ENCODE measurements at places on chromosomes 11 and 22. TPM values are rescaled to one million over a fixed set of nuclear protein-coding genes. Genes with fewer than 3 reads are reported as not detected.
A peak's percentile ranks its signal among the peaks of the same experiment; 100 is the strongest.

The POU2AF2 gene
- not detected for total RNA-seq

DNA sequence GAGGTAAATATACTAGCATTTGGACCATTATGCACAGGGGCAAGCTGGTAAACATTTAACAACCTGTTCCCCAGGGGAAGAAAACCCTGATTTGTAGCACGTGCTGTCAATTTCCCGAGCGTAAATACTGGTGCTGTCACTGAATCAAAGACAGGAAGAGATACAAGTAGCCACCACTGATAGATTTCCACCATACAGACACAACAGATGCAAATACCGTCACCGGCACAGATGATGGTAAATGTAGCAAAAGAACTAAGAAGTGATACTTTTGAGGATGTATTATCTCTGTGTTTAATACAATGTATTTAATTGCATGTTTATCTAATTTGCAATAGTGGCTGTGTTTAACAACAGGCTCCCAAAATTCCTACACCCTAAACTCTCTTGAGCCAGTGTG, 39.6 kb downstream of the SHISAL1 start:
- H3K27ac ChIP-seq: no peak overlapping the region
- H3K36me3 ChIP-seq: no peaks in the 10 kb centered on the region
- no peaks in the 10 kb centered on the region for H3K4me1 ChIP-seq
- H3K4me3 ChIP-seq: no peak overlapping the region
- H3K27me3 ChIP-seq: peaks cover 16% of the 10 kb centered on the region

- no peak for DNase-seq
- no peaks in the 10 kb centered on the region for H3K36me3 ChIP-seq
These were observed 82.9 kb upstream of the BARX2 start for GRCh38 chr11:129292771-129293170.

- no peak for DNase-seq
- peaks cover 50% of the 10 kb centered on the region for H3K4me1 ChIP-seq
- H3K27ac ChIP-seq: peak overlapping the region; percentile 94
- H3K36me3 ChIP-seq: no peaks in the 10 kb centered on the region
These were observed 15.0 kb upstream of the SLC39A13 start for GRCh38 chr11:47393163-47394049.

DNA sequence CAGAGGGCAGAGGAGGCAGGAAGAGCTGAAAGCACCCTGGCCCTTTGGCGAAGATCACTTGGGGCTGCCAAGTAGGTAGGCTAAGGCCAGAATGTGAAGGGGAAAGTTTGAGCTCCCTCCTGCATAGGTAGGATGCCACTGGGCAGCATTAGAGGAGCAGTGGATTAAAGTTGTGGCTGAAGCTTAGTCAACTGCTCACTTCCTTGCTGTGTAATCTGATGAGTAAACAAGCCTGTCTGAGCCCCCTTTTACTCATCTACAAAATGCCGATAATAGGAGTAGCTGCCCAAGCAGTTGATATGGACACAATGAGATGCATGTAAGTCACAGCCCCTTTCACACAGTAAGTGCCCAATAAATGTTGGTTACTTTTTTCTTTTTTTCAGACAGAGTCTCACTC, 216.4 kb downstream of the MN1 start:
- no peaks in the 10 kb centered on the region for H3K4me1 ChIP-seq
- no peak overlapping the region for H3K27ac ChIP-seq

The FGF3 gene
- not detected for total RNA-seq

The AGBL2 gene
- total RNA-seq: 4.9 TPM

The LARGE1 gene
- 0.40 TPM for total RNA-seq

GRCh38 chr11:65236194-65237059, 25.3 kb upstream of the POLA2 start:
- no peaks in the 10 kb centered on the region for H3K27me3 ChIP-seq
- H3K27ac ChIP-seq: no peak overlapping the region
- no peak overlapping the region for H3K4me3 ChIP-seq
- no peaks in the 10 kb centered on the region for H3K4me1 ChIP-seq

GRCh38 chr11:66011239-66011784, 496 bp upstream of the CST6 start:
- no peaks in the 10 kb centered on the region for H3K36me3 ChIP-seq
- peaks cover 28% of the 10 kb centered on the region for H3K27me3 ChIP-seq
- H3K4me3 ChIP-seq: no peak overlapping the region
- H3K4me1 ChIP-seq: no peaks in the 10 kb centered on the region

The OR52I2 gene
- not detected for total RNA-seq

- no peaks in the 10 kb centered on the region for H3K27me3 ChIP-seq
- no peaks in the 10 kb centered on the region for H3K36me3 ChIP-seq
- H3K27ac ChIP-seq: no peak overlapping the region
- no peak overlapping the region for H3K4me3 ChIP-seq
These were observed 38.2 kb downstream of the TRIOBP start for GRCh38 chr22:37734964-37735451.

The ST14 gene
- total RNA-seq: not detected

The LRRC55 gene
- total RNA-seq: not detected

DNA sequence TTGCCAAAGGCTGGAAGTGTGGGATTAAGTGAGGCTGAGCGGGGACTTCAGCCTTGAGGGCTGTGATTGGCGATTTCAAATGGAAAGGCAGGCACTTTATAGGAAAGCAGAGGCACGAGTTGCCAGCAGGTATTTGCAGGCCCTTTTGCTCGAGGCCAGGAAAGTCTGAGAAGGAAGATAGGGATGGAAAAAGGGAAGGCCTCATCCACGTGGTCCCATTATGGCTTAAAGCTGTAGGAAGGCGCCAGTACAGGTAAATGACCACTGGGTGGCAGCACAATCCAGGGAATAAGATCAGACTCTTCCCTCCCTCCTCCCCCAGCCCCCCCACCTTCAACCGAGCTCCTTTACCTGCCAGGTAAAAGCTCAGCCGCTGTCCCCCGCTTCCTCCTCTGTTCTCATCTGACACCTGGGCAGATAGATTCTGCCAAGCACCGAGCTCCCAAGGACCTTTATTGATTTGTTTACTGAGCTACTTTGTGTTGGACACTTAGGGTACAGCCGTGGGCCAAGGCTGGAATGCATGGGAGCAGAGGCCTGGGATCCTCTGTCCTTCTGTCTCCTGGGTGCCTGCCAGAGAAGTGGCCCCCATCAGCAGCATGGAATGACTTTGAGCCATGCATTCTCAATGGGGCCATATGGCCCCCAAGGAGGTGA, 7.5 kb downstream of the P2RX3 start:
- H3K36me3 ChIP-seq: no peaks in the 10 kb centered on the region
- peak; percentile 72 for DNase-seq
- peaks cover 3% of the 10 kb centered on the region for H3K27me3 ChIP-seq
- H3K4me1 ChIP-seq: peaks cover 3% of the 10 kb centered on the region

DNA sequence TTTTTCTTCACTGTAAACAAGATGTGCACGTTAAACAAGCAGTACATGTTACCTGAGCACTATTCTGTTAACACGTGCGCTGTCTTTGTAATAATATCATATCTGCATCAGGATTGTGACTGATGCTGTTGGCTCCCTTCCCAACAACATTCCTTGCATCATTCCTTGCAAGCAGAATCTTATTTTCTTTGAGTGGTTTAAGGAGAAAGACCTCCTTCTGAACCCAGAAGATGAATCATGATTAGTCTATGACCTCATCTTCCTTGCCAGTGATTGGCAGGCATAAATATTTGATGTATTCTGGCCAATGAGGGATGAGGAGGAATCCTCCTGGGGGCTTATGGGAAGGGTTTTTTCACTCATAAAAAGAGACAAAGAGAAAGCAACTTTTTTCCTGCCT, 46.2 kb downstream of the C11orf71 start:
- H3K4me3 ChIP-seq: no peak overlapping the region
- no peaks in the 10 kb centered on the region for H3K36me3 ChIP-seq
- no peak for DNase-seq
- H3K27me3 ChIP-seq: peaks cover 3% of the 10 kb centered on the region
- no peak overlapping the region for H3K27ac ChIP-seq

The GALR3 gene
- total RNA-seq: not detected

DNA sequence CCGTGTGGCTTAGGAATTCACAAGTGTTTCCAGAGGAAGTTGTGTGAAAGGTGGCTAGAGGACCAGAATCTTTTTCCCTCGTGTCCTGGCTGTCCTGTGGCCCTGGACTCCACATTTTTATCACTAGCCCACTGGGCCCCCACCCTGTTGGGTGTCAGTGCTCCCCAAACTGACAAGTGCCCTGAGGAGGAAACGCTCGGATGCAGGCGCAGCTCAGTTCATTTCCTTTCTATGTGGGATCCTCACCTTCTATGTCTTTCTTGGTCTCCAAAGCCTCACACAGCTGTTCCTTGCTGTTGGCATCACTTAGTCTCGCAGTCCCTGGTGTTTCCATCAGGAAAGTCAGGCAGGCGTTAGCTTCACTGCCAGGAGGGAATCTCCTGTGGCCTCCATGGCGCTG, 68.0 kb upstream of the KCNQ1OT1 start:
- no peak overlapping the region for H3K4me3 ChIP-seq
- no peak overlapping the region for H3K27ac ChIP-seq
- no peaks in the 10 kb centered on the region for H3K27me3 ChIP-seq
- DNase-seq: peak; percentile 3
- H3K36me3 ChIP-seq: peaks cover 2% of the 10 kb centered on the region
- peaks cover 10% of the 10 kb centered on the region for H3K4me1 ChIP-seq

DNA sequence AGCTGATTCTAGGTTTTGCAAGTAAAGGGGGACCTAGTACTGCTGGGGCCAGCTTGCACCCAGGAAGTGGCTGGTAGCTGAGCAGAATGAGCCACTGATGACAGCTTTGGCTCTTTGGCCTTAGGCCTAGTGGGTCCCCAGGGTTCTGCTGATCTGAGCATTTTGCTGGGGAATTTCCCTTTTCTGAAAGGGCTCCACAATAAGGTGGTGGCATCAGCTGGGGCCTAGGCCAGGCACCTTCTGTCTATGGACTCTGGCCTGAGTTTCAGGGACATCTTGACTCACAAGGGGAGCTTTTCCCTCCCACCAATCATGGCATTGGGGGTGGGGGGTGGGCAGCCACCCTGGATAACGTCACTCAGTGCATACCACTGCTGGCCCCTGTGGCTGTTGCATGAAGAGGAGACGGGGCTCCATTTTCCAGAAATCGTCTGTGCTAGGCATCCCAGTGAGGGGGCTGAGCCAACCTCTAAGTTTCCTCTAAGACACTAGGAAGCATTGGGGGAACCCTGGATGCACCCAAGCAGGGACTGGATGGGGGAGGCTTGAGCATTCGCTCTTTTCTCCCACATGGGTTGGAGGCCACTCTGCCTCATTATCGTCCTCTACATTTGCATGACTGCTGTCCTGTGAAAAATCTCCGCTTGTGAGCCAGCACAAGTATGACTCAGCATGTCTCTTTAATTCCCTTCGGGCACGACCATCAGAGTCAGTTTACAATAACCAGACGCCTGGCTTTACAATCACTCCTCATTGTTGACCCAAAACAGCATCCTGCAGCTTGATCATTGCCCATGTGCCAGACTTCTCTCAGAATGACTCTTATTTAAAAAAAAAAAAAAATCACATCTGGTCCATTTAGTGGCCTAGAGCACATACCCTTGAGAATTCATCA, 145.0 kb upstream of the THY1 start:
- peaks cover 5% of the 10 kb centered on the region for H3K4me1 ChIP-seq
- H3K36me3 ChIP-seq: no peaks in the 10 kb centered on the region
- DNase-seq: no peak
- H3K4me3 ChIP-seq: no peak overlapping the region
- H3K27ac ChIP-seq: no peak overlapping the region

The PLEKHB1 gene
- 13.6 TPM for total RNA-seq

The CBY1 gene
- 11.0 TPM for total RNA-seq

DNA sequence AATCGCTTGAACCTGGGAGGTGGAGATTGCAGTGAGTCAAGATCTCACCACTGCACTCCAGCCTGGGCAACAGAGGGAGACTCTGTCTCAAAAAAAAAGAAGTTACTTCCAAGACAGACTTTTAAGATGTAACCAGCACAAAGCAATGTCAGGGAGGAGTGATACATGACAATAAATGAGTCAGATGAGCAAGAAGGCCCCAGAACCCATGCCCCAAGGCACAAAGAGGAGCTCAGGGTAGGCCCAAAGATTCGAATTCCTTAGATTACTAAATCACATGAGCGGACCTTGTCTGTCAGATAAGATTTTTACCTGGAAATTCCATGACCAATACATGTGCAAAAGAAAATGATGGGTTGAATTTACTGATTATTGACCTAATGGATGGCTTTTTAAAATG, 10.5 kb upstream of the JHY start:
- H3K27ac ChIP-seq: no peak overlapping the region
- no peak overlapping the region for H3K4me3 ChIP-seq
- H3K27me3 ChIP-seq: no peaks in the 10 kb centered on the region

The SEC14L6 gene
- total RNA-seq: not detected

DNA sequence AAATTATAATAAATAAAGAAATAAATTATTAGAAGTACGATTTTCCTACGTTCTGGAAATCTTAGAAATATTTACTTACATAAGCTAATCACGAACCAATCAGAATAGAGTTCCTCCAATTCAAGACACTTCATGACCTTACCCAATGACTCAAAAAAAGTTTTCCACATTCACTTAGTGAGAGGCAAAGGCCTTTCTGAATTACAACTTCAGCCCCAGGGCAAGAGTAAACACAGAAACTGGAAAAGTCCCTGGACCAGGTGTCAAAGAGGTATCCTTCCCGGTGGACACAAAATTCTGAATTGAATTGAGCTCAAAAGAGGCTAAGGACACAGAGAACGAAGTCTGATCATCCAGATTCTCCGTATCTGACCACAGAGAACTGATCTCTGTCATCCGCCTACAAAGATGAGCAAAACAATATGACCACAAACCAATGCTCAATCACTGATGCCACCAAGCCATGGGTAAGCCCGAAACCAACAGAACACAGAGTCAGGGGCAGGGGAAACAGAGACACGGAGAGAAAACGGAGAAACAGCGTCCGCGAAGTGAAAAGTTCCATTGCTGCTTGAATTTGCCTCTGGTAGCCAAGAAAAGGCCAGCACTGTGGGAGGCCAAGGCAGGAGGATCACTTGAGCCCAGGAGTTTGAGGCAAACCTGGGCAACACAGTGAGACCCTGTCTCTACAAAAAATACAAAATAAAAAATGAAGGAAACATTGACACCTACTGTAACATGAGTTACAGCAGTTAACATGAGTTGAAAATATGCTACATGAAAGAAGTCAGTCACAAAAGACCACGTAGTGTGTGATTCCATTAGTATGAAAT, 6.8 kb downstream of the BID start:
- H3K27me3 ChIP-seq: peaks cover 21% of the 10 kb centered on the region
- peaks cover 38% of the 10 kb centered on the region for H3K4me1 ChIP-seq
- peak overlapping the region; percentile 77 for H3K27ac ChIP-seq
- peak; percentile 71 for DNase-seq

The DMC1 gene
- 12.3 TPM for total RNA-seq

The KCNQ1 gene
- 20.4 TPM for total RNA-seq

GRCh38 chr11:36073411-36074203, 129.7 kb downstream of the LDLRAD3 start:
- DNase-seq: no peak
- no peaks in the 10 kb centered on the region for H3K36me3 ChIP-seq
- H3K27ac ChIP-seq: no peak overlapping the region
- H3K4me3 ChIP-seq: no peak overlapping the region
- H3K4me1 ChIP-seq: no peaks in the 10 kb centered on the region
- no peaks in the 10 kb centered on the region for H3K27me3 ChIP-seq

DNA sequence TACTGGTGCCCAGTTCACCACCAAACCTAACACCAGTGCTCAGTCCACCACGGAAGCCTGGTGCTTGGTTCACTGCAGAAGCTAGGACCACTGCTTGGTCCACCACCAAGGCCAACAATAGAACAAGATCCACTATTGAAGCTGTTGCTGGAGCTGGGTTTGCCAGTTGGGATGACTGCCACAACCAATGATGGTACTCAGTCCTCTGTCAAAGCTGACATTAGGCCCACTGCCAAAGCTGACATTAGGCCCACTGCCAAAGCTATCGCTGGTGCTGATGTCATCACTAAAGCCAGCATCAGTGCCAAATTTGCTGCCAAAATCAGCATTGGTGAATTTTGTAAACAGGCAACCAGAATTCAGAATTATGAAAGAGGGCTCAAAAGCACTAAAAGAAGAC, 1850.2 kb upstream of the RAG2 start:
- no peak overlapping the region for H3K4me3 ChIP-seq
- H3K27me3 ChIP-seq: no peaks in the 10 kb centered on the region
- DNase-seq: no peak
- no peaks in the 10 kb centered on the region for H3K4me1 ChIP-seq
